Left kidney (tissue), 8 donors: ENCODE measurements at places on chromosomes 16 and 17. TPM values are rescaled to one million over a fixed set of nuclear protein-coding genes. Genes with fewer than 3 reads are reported as not detected.

GRCh38 chr16:20883554-20884239, 16.5 kb downstream of the DCUN1D3 start:
- DNase-seq = no peak

GRCh38 chr16:4077174-4077649, 39.0 kb downstream of the ADCY9 start:
- DNase-seq = no peak

DNA sequence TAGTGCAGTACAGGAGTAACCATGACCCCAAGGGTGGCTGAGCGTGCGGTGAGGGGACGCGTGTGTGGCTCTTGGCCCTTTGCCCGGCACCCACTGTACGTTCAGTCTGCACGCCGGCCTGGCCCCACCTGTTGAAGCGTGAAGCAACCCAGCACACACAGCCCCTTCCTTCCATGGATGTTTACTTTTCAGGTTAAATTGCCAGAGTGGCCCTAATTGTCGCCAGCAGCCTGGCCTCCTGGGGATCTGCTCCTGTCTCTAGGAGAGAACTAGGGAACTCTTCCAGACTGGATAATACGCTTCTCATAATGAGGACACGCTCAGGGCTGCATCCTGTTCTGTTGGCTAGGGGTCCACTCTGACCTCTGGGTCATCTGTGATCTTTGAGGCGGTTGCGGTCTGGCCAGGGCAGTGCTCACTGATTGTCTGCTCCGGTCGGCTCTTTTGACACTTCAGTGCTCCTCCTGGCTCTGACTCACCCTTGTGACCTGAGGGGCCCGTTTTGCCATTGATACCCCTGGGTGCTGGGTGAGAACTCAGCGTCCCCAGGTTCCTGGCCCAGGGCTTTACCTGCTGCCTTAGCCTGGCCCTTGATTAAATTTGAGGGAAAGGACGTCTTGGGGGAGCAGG, 27.7 kb downstream of the TPSG1 start:
- DNase-seq = no peak

SMIM36 gene
- 0.05 TPM for polyA plus RNA-seq

CCL17 gene
- polyA plus RNA-seq = not detected

CRYBA1 gene
- not detected for polyA plus RNA-seq
